Activated CD4-positive, alpha-beta memory T cell treated with anti-CD3 and anti-CD28 coated beads for 36 hours (primary cell): ENCODE measurements at places on chromosomes 3 and 15. TPM values are rescaled to one million over a fixed set of nuclear protein-coding genes. Genes with fewer than 3 reads are reported as not detected.

Gene UNC13C
- total RNA-seq: not detected

Gene ATP13A3
- total RNA-seq: 136 TPM

Gene CPNE9
- not detected for total RNA-seq

Gene ARHGAP11A
- 112 TPM for total RNA-seq

Gene CEP97
- total RNA-seq: 16.6 TPM

DNA sequence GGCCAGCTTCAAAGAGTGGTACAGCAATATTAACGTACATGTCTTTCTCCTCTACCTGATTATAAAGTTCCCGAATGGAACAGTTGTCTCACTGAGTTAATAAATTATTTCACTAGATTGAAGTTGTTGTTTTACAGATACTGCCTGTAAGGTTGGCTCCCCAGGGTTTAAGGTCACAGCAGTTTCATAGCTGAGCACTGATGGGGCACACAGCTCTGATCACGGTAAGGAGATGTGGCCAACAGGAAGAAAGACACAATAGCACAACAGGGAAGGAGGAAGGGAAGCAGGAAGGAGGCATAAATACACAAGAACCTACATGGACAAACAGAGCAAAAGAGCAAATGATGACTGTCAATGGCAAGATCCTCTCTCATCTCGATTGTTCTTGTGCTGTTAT is 215.6 kb downstream of the WNT5A start:
- DNase-seq: no peak

- DNase-seq: no peak
These were observed 103.1 kb downstream of the SPATA16 start for GRCh38 chr3:173037840-173038483.

DNA sequence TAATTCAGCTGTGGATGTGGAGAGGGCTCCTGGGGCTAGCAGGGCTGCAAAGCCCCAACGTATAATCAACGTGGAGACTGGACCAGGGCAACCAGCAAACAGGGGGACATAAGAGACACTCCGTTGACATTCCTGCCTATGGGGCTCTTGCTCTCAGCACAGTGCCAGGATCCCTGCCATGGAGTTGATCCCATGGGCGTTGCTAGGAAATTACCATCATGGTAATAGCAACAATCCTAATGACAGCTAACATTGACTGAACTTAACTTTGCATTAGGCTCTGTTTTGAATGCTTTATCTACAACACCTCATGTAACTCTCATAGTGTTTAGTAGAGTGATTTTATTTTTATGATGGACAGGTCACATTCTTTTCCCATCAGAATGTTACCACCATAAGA is 16.9 kb downstream of the GASK1A start:
- DNase-seq: no peak

GRCh38 chr15:70152070-70152480 is 54.4 kb upstream of the TLE3 start:
- peak; percentile 37 for DNase-seq

GRCh38 chr3:185081521-185081920 is 71.3 kb downstream of the C3orf70 start:
- DNase-seq: no peak
